Activated CD4-positive, alpha-beta T cell treated with anti-CD3 and anti-CD28 coated beads, Interleukin-2, amount 50 U/mL, for 16 hours (primary cell): ENCODE measurements at places on chromosomes 12 and 14.
A peak's percentile ranks its signal among the peaks of the same experiment; 100 is the strongest.

DNA sequence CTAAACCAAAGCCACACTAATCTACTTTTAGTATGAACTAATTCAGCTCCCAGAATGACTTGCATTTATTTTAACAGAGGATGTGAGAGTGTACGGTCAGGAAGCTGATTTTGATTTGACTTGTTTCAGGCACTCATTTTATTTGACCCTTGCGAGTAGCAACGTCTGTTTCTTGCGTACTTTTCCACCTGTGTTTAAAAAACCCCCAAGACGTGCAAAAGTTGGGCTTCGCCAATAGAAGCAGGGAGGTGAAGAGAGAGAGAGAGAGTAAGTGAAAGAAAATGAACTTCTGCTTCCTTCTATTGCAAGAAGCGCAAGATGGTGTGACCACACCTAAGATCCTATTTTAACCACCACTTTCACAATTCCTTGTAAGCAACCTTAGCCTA lies 6.7 kb upstream of the SLC15A4 start:
- DNase-seq = peak; percentile 81

DNA sequence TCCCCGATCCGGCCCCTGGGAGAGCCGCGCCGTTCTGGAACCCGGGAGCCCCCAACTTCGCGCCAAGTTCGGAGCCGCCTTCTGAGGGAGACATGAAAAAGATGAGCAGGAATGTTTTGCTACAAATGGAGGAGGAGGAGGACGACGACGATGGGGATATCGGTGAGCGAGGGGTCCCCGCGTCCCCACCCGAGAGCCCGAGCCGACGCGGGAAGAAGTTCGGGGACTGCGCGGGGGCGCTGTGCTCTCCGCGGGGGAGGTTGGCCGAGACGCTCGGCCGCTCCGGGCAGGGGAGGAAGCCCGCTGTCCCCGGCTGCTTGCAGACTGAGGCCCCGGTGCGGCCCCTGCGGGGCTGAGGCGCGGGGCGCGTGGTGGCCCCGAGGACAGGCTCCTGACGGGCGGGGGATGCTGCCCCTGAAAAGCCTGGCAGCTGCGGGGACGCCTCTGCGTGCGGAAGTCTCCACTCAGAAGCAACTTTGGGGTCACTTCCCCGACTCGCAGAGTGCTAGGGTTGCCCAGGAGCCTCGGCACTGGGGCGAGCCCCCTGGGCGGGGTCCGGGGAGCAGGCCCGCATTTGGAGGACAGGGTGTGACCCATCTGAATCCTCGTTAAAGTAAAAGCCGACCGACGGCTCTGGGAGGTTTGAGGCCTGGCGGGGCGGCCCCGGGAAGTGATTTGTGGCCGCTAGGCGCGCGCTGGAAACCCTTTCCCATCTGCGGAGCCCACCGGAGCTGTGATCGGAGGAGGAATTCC lies 511 bp downstream of the ANO6 start:
- peak; percentile 43 for DNase-seq

- DNase-seq = no peak
These were observed 444.1 kb downstream of the RAD51B start for GRCh38 chr14:68263563-68264259.

DNA sequence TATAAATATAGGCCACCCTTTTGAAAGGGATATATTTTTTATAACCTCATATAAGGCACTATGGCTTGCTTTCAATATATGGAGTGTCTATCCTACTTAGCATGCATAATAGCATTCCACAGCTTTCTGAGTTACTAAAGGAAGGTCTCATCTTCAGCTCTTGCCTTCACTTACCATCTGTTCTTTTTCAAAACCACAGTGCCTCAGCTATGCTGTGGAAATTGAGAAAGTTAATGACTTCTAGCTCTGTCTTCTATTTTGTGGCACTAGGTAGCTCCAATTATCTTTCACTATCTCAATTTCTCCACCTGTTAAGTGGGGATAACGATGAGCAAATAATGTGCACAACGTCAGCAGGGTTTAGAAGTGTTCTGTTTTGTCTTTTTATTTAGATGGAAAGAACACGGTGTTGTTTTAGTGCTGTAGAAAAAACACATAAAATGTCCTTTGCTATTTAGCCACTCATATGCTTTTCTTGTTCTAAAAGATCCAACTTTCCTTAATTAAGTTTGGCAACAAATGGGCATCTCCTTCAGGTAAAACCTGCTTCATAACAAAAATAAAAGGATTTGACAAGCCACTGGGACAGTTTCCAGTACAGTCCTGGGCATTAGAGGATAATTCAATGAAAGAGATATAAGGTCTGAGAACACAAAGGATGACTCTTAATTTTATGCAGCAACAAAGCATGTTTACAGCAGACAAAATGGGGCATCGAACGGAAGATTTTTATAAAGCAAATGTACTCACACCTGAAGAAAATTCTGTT lies 462.0 kb upstream of the SYT1 start:
- DNase-seq = no peak

DNA sequence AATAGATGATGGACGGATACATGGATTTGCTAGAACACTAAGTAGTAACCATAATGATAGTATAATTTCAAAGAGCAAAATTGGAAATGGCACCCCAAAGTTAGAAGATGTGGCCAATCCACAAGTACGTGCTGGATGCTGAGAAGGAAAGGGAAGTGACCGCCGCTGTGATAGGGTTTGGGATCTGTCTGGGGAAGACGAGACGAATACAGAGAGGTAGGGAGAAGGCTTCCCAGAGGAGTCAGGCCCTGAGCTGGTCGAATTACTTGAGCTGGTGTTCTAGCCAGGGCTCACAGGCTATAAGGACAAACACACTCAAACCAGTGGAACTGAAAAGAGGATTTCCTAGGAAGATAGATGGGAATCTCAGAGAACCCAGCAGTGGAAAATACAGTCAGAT lies 9.4 kb upstream of the ACVR1B start:
- DNase-seq = no peak

DNA sequence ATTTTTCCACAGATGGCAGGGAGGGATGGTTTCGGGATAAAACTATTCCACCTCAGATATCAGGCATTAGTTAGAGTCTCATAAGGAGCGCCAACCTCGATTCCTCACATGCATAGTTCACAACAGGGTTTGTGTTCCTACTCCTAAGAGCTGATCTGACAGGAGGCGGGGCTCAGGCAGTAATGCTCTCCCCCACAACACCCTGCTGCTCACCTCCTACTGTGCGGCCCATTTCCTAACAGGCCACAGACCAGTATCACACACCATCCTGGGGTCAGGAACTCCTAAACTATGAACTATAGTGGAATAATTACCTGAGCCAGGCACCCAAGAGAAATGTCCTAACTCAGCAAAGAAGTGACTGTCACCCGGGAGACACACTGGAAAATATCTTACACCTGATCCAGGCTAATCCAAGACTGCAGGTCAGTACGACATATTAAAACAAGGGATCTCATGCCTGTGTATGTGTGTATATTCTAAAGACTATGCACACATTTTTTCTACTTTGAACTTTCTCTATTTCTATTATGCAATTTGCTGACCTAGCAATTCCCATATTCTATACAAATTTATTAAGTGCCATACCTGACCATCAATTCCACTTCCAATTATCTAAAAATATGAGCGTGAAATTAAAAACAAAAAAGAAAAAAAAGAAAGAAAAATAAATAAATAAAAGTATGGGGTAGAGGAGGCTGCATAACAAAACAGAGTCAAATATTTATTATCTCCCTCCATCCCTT lies 4.7 kb downstream of the NAA25 start:
- DNase-seq = no peak

DNA sequence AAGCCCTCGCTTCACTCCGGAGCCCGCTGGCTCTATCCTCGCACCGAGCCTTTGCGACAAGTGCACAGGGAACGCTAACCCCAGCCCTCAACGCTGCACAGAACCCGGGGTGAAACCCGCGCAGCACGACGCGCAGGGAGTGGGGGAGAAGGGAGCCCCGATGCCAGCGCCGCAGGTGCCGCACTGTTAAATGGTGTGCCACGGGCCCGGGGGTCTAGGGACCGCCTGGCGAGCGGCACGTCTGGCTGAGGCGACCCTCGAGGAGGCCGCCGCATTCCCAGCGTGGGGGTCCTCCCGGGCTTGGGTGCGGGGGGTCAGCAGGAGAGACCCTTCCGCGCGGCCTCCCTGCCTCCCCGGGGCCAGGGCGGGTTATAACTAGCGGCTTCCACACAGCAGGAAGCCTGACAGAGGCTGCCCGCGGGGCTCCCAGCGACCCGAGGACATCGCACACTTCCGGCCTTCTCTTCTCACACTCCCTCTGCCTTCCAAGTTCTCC lies 23.8 kb upstream of the LRTM2 start:
- DNase-seq = peak; percentile 48

DNA sequence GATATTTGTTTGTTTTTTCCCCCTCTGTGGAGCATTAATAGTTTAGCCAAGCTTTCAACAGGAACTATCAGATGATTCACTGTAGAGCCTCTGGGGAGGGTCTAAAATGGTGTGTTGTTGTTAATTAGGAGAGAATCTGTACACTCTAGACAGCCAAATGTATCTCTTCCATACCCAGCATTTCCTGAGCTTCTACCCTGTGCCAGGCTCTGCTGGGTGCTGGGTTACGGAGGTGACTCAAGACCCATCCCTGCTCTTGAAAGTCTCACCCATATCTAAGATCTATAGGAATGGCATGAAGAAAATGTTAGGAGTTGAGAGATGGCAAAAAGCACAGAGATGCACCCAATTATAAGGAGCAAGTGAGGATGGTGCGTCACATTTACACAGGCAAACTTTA lies 245.8 kb downstream of the C12orf75 start:
- no peak for DNase-seq

DNA sequence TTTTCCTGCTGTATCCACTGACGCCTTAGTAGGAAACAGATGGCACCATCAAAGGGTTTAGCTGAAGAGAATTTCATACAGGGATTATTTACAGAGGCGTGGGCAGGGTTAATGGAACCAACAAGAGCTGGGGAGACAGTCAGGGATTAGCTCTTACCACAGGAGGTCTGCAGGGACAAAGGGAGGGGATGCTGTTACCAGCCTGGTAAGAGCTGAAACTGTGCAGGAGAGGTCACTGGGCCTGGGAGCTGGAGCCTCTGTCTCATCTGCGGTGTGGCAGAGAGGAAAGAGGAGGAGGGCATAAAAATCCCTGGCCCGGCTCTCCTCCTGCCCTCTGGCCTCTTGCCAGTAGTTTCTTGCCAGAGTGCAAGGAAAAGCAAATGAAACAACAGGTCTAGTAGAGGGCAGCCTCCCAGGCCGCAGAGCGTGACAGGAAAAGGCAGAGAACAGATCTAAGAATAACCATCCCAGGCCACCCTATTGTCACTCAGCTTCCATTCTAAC lies 18.9 kb upstream of the POC1B start:
- DNase-seq = no peak

DNA sequence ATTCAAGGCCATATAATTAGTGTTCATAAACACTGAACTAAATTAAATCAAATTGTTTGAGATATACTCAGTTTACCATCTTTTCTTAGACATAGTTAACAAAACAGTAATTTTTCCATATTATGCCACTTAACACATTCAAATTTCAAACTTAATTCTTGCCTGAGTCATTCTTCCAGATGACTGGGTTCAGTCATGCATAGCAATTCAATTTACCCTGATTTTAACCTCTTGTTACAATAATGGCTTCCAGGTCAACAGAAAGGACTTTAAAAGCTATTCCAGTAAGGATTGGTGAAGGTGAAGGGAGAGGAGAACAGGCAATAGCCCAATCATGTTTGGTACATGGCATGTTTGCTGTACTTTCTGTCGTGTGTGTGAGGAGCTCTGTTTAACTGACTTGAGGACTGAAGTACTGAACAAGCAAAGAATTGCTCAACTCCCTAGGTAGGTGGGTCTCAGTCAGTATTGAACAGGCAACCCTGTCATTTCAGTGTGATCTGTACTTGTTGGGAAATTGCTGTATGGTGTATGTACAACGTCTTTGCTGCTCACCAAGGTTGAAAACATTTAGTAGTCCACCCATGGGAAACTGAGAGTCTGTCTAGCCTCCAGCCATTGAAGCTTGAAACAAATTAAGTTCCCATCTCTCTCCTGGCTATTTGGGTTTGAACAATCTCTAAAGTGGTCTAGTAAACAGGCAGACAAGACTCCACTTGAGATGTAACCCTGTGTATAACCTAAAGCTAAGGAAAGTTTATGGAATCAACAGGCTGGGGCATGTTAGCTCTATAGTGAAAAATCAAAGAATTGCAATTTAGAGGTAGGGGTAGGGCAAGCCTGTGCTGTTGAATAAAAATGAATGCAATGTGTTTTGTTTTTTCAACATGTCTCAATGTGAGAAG lies 327.2 kb downstream of the BTG1 start:
- no peak for DNase-seq

DNA sequence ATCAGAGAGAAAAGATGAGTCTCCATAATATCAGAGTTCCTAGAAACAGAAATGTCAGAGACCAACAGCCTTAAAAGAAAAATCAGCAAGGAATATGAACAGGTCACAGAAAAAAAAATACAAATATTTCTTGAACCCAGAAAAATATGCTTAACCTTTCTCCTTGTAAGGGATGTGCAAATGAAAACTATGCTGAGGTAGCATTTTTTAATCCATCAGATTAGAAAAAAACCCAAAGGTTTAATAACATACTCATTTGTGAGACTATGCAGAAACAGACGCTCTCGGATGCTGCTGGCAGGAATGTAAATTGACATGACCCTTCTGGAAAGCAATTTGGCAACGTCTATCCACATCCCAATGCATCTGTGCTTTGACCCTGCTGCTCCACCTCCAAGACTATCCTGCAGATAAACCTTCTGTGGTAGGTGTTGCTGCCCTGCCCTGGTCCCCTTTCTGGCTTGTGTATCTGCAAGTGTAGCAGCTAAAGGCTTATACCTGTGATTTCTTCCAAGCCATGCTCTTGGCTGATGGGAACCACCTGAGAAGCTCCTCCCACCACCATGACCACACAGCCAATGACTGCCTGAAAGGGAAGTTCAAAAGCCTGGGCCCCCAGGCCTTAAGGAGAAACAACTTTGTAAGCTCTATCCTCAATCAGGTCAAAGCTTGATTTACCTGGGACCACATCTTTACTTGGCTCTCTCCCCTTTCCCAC lies 49.4 kb downstream of the LTBP2 start:
- no peak for DNase-seq

DNA sequence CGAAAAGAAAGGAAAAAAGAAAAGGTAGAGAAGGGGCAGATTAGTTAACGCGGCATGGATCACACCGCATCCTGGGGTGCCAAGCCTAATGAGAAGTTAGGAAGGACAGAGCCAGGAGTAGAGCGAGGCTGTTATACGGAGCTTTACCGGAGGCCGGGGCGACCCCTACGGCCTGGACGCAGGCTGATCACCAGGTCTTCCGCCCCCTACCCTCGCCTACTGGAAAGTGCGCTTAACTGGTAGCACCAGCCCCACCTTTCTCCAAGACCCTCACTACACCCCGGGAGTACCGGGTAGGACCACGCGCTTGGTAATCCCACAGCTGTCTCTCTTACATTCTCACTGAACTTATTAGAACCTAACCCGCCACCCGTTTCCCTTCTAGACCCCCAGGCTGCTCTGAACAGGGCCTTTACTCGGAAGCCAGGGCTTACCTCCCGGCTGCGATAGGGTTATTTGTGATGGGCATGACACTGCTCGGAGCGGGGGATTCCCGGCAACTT lies 33.8 kb downstream of the WBP11 start:
- DNase-seq = no peak

GRCh38 chr12:28040246-28040645 lies 67.7 kb upstream of the PTHLH start:
- DNase-seq = no peak

GRCh38 chr12:108789546-108789945 lies 58.2 kb upstream of the CORO1C start:
- DNase-seq = no peak
